Calu3 (cell line): ENCODE measurements at places on chromosomes 2 and 18.

DNA sequence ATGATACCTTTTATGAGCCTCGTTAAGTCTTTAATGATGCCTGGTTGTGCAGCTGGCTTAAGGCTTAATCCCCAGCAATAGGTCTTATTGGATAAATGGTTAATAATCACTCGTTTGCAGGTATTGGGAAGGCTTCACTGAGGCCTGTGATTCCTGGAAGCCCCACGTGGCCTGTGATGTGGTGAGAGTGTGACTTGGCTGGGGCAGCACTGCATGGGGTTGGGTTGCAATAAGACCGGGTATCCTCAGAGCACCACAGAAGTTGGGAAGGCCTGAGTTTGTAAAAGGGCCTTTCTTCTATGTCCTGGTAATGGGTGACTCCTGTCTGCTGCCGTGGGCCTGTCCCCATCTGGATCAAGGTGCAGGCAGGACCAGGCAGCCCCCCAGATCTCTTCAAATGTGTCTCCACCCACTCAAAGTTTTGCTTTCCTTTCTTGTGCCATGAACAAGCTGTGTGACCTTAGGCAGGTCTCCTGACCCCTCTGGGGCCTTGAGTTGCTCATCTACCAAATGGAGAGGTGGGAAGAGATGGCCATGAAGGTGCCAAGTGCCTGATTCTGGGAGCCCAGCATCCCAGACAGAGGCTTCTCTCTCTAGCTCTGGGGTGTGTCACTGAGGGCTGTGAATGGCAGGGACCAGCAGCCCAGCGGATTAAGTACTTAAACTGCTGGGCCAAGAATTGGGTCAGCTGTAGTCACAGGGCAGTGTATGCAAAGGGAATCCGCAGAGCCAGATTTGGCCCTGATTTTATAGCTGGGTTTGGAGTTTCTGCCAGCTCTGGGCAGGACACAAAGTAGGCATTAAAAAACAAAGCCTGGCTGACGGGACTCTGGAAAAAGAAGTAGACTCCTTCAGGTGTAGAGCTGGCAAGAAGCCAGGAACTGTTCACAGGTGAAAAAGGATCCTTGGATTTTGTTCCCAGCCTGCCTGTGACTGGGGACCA is 24.4 kb downstream of the LBH start:
- peaks cover 7% of the 10 kb centered on the region for H3K36me3 ChIP-seq
- no peak for DNase-seq
- H3K4me1 ChIP-seq: peaks cover 16% of the 10 kb centered on the region
- peaks cover 25% of the 10 kb centered on the region for H3K27me3 ChIP-seq
- H3K4me3 ChIP-seq: no peak overlapping the region

DNA sequence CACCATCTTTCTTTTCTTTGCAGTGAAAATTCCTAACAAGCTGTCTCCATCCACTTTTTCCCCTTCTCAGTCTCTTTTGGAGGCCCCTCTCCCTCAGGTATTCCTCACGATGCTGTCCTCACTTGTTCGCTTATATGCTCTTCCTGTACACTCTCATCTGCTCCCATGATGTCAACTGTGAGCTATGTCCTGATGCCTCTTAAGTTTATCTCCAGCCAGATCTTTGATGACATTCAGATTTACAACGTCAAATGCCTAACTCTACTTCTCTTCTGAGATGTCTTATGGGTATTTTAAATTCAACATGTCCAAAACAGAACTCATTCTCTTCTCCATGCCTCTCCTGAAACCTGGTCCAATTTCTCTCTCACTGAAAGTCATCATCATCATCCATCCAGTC is 55.1 kb upstream of the SERTAD2 start:
- no peak overlapping the region for H3K4me3 ChIP-seq
- H3K27ac ChIP-seq: no peak overlapping the region

- H3K27ac ChIP-seq: no peak overlapping the region
- H3K4me3 ChIP-seq: no peak overlapping the region
- H3K36me3 ChIP-seq: no peaks in the 10 kb centered on the region
- H3K27me3 ChIP-seq: no peaks in the 10 kb centered on the region
- DNase-seq: no peak
Observed at GRCh38 chr2:224970311-224970710, 72.0 kb downstream of the DOCK10 start.

DNA sequence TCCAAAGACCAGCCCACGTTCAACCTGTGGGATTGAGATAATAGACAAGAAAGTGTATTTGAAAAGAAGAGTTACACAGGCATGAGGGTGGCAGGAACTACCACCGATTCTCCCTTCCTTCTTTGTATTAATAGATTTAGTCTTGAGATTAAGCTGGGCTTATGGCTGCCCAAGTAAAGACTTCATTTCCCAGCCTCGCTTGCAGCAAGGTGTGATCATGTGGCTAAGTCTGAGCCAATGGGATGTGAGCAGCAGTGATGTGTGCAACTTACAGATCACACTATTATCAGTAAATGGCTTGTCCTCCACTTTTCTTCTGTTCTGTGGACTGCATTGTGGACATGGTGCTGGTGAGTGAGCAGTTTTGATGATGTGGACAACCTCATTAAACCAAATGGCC is 101.7 kb downstream of the POLR1A start:
- no peak overlapping the region for H3K27ac ChIP-seq
- no peak overlapping the region for H3K4me3 ChIP-seq
- H3K4me1 ChIP-seq: no peaks in the 10 kb centered on the region
- H3K27me3 ChIP-seq: peaks cover 16% of the 10 kb centered on the region

DNA sequence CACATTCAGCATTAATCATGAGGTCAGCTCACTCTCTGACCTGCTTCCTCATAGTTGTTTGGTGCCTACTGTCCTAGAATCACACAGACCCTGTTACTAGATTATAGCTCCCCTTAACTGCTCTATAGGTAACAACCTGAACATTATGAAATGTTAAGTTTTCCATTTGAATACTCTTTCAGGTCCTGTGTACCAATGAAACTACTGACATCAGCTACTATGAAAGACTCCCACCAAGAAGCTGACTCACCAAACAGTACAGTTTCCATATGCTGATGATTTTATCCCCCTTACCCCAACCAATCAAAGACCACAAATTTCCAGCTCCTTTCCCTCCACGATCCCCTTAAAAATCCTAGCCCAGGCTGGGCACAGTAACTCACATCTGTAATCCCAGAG is 56.3 kb downstream of the SRBD1 start:
- no peaks in the 10 kb centered on the region for H3K27me3 ChIP-seq
- H3K27ac ChIP-seq: no peak overlapping the region
- no peak for DNase-seq
- H3K4me3 ChIP-seq: no peak overlapping the region
- no peaks in the 10 kb centered on the region for H3K36me3 ChIP-seq

GRCh38 chr2:434625-435024 is 146.7 kb upstream of the ALKAL2 start:
- DNase-seq: no peak
- no peaks in the 10 kb centered on the region for H3K27me3 ChIP-seq
- H3K4me3 ChIP-seq: no peak overlapping the region
- H3K4me1 ChIP-seq: no peaks in the 10 kb centered on the region
- no peak overlapping the region for H3K27ac ChIP-seq
- H3K36me3 ChIP-seq: no peaks in the 10 kb centered on the region

GRCh38 chr2:210271300-210271699 is 43.7 kb downstream of the MYL1 start:
- H3K27ac ChIP-seq: no peak overlapping the region
- no peak overlapping the region for H3K4me3 ChIP-seq
- no peak for DNase-seq
- no peaks in the 10 kb centered on the region for H3K4me1 ChIP-seq

- peaks cover 84% of the 10 kb centered on the region for H3K27me3 ChIP-seq
- H3K4me1 ChIP-seq: peaks cover 10% of the 10 kb centered on the region
- no peak overlapping the region for H3K4me3 ChIP-seq
- no peaks in the 10 kb centered on the region for H3K36me3 ChIP-seq
- DNase-seq: no peak
- no peak overlapping the region for H3K27ac ChIP-seq
Observed at GRCh38 chr2:178718988-178719387, 88.2 kb downstream of the TTN start.

DNA sequence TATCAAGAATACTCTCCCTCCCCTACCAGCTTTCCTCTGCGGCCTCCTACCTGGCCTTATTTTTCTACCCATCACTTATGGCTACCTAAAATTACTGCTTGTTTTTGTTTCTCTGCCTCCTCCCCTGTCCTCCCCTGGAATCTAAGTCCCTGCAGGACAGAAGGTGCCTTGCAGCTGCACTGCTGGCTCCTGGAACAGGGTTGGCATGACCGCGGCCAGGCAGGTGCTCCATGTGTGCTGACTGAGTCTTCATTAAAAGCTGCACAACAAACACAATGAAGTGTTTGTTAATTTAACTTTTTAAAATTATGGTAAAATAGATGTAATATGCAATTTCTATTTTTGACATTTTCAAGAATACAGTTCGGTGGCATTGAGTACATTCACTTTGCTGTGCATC is 171.9 kb upstream of the FHL2 start:
- H3K4me1 ChIP-seq: peaks cover 24% of the 10 kb centered on the region
- peaks cover 9% of the 10 kb centered on the region for H3K36me3 ChIP-seq
- DNase-seq: no peak
- peaks cover 55% of the 10 kb centered on the region for H3K27me3 ChIP-seq
- no peak overlapping the region for H3K27ac ChIP-seq
- no peak overlapping the region for H3K4me3 ChIP-seq

DNA sequence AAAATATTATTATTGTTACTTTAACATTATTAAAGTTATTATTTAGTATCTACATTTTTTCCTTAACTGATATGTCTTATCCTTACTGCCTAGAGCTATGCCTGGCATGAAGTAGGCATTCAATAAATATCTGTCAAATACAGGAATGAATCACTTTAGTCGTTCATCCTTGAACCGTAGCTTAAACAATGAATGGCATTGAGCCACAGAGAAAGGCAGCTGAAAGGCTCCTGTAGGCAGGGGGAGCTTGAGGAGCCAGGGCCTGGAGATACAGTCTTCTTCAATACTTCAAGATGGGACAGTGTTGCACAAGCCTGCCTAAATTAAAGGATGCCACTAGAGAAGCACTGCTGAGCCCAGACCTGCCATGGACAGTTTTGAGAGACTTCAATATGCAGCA is 22.5 kb downstream of the CYRIA start:
- no peak for DNase-seq
- no peaks in the 10 kb centered on the region for H3K27me3 ChIP-seq
- no peaks in the 10 kb centered on the region for H3K4me1 ChIP-seq
- no peak overlapping the region for H3K4me3 ChIP-seq
- H3K27ac ChIP-seq: no peak overlapping the region
- H3K36me3 ChIP-seq: no peaks in the 10 kb centered on the region

DNA sequence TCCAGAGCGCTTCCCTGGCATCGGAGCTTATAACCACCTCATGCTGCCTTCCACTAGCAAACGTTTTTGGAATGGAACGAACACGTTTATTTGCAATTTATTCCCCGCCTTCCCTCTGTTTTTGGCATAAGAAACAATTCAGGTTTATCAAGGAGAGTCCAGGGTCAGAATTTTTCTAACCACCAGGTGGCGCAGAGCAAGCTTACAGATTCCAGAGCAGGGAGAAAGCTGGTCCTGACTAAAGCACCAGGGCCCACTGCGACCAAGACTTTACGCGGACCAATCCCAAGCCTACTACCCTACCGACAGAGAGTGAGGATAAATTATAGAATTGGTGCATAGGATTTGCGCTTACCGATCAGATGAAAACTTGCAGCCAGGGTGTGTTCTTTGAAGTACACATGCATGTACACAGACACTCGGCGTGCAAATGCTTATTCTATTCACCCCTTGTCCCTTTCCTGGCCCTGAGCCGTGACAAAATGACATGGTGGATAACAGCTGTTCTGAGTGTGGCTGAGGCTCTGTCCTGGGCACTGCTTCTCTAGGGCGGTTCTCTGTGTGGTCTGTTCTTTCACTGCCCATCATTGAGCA is 34.7 kb downstream of the NAPG start:
- no peak overlapping the region for H3K27ac ChIP-seq
- peaks cover 14% of the 10 kb centered on the region for H3K36me3 ChIP-seq
- DNase-seq: peak; percentile 79
- no peak overlapping the region for H3K4me3 ChIP-seq

DNA sequence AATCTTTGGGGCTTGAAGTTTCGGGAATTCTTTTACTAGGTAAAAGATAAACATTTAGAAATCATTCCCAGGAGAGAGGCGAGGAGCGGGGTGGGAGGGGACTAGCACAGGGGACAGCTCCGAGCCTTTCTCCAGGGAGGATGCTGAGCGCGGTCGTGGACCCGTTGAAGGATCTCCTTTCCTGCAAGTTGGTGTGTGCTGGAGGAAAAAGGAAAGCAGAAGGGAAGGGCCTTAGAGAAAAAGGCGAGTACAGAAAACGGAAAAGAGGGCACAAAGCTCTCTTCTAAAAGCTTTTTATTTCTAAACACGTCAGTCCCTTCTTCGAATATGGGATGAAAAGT is 640 bp downstream of the SLC39A6 start:
- H3K27me3 ChIP-seq: no peaks in the 10 kb centered on the region
- H3K4me3 ChIP-seq: peak overlapping the region; percentile 98
- H3K36me3 ChIP-seq: peaks cover 40% of the 10 kb centered on the region
- H3K27ac ChIP-seq: peak overlapping the region; percentile 70

GRCh38 chr2:162125138-162125537 is 26.9 kb downstream of the GCG start:
- H3K27me3 ChIP-seq: peaks cover 15% of the 10 kb centered on the region
- no peak for DNase-seq
- no peaks in the 10 kb centered on the region for H3K4me1 ChIP-seq

GRCh38 chr2:68214381-68214780 is 38.0 kb downstream of the PPP3R1 start:
- no peak overlapping the region for H3K4me3 ChIP-seq
- H3K4me1 ChIP-seq: peaks cover 19% of the 10 kb centered on the region
- no peak for DNase-seq
- H3K27me3 ChIP-seq: no peaks in the 10 kb centered on the region
- H3K36me3 ChIP-seq: peaks cover 22% of the 10 kb centered on the region

GRCh38 chr2:42087137-42087856 is 39.5 kb downstream of the PKDCC start:
- peaks cover 17% of the 10 kb centered on the region for H3K4me1 ChIP-seq
- DNase-seq: no peak
- H3K27me3 ChIP-seq: no peaks in the 10 kb centered on the region
- no peak overlapping the region for H3K27ac ChIP-seq
- no peaks in the 10 kb centered on the region for H3K36me3 ChIP-seq

DNA sequence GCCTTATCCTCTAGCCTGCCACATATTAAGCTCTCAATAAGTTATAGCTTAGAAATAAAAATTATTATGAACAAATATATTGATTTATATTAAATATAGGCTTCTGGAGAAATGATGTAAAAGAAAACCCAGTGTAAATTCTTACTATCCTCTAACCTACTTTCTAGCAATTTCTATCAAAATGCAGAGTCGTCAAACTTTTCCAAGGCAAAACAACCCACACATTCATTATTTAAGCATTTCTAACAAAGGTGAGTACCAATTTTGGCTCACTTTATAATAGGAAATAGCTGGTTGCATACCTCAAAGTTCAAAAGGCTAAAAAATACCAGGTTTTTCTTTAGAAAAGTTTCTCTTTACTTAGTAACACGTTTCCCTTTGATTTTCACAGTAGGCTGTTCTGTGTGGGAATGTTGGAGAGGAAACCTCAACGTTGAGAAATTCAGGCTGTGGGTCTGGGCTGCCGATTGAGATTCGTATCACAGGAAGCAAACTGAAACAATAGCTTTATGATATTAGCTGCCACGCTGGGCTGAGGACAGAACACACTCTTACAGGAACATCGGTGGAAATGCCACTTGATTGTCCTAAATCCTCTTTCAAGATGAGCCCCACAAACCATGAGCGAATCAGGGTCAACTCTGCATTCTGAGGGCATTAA is 53.0 kb downstream of the EPAS1 start:
- DNase-seq: no peak
- H3K4me3 ChIP-seq: no peak overlapping the region
- H3K36me3 ChIP-seq: no peaks in the 10 kb centered on the region
- H3K27ac ChIP-seq: no peak overlapping the region
